Gastroesophageal sphincter (tissue), 4 donors: ENCODE measurements at places on chromosomes 2 and 18. TPM values are rescaled to one million over a fixed set of nuclear protein-coding genes. Genes with fewer than 3 reads are reported as not detected.
A peak's percentile ranks its signal among the peaks of the same experiment; 100 is the strongest.

GRCh38 chr2:207706936-207707860 lies 4.2 kb upstream of the CCNYL1 start:
- ATAC-seq = no peak

- peak; percentile 87 for ATAC-seq
Measured at GRCh38 chr2:126657636-126658318, 1.8 kb downstream of the GYPC start.

- no peak for ATAC-seq
Measured at GRCh38 chr2:155026651-155027174, 328.2 kb downstream of the KCNJ3 start.

DNA sequence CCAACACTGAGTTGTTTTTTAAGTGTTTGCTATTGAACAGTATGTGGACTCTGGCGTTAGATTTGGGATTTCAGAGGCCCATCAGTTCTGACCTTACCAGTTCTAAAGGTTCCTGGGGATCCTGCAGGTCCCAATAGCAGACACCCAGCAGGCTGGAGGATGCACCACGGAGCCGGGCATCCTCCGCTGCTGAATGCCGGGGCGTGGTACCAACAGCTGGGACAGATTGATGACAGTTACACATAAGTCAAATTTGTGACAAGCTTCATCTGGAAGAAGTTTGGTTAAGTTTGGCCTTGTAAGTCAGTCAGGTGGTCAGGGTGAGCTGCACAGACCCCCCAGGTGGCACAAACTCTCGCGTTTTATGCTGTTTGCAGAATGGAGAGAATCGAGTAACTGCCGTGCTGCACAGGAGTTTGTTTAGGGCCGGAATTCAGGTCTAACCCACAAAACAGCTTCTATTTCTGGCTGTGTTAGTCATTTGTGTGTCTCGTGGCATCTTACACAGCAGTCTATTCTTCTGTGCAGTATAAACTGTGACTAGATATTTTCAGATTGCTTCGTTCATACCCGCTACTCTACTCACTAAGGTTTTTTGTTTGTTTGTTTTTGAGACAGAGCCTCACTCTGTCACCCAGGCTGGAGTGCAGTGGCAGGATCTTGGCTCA lies 19.2 kb downstream of the CTDP1 start:
- ATAC-seq = no peak

GRCh38 chr18:59881728-59882656 lies 17.8 kb upstream of the PMAIP1 start:
- ATAC-seq = no peak

The CYP1B1 gene
- total RNA-seq = 156 TPM

The NXPH2 gene
- total RNA-seq = not detected

The DLX2 gene
- total RNA-seq = not detected
